NCI-H1694 treated with DMSO at 0.1 percent for 48 hours (cell line): ENCODE measurements at places on chromosomes 16 and 17.

DNA sequence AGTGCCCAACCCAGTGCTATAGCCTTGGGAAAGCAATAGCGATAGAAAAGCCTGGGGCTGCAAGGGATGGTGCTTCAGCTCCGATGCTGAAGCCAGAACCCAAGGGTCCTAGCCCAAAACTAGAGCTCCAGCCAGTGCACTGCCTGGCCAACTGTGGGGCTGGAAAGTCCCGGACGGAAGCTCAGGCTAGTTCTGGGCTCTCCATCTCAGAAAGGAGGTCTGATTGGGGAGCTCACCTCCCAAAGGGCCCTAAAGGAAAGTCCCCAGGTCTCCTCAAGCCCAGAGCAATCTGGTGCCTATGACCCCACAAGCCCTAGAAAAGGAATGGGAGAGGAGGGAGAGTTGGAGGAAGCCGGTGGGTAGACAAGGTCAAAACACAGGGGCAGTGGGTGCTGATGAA lies 2.0 kb upstream of the ABCC3 start:
- DNase-seq: no peak

- DNase-seq: no peak
These were observed 1245.8 kb downstream of the CDH11 start for GRCh38 chr16:63876103-63876502.

DNA sequence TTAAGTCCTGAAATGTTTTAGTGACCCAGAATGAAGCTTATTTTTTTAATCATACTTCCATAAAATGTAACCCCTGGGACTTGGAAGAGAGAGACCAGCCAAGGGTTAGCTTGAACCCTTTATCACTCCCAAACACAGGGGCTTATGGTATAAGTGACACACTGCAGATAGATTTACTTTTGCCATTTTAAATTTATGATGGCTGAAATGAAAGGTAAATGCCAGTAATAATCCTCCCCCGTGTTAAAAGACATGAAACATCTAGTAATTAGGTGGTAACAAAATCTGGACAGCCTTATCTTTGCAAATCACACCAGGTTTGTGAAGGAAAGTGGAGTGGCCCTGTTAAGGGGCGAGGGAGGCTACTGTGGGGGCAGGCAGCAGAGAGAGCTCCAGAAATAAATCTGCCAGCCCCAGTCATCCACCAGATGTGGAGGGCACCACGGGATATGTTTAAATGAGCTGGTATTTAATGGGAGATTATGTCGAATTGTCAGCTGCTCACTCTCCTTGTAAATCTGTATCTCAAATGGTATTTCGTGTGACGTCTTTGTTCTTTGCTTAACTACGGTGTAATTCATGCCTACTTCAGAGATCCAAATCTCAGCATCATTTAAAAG lies 326.5 kb downstream of the WWOX start:
- no peak for DNase-seq

DNA sequence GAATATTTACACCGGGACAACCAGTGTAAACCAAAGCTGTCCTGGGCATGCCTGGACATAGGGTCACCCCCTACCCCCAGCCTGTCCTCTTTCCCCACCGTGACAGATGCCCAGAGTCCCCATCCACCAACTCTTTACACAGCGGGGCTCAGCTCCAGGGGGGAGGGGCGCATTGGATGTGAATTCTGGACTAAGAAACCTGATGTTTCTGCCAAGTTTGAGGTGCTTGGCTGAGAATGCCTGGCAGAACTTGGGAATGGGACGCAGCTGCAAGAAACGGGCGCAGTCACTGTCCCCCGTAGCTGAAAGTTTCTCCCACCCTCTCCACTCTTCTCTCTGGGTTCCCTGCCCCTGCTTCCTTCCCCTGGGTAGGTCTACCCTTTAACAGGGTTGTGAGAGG lies 68.0 kb upstream of the CDC42EP4 start:
- DNase-seq: no peak

DNA sequence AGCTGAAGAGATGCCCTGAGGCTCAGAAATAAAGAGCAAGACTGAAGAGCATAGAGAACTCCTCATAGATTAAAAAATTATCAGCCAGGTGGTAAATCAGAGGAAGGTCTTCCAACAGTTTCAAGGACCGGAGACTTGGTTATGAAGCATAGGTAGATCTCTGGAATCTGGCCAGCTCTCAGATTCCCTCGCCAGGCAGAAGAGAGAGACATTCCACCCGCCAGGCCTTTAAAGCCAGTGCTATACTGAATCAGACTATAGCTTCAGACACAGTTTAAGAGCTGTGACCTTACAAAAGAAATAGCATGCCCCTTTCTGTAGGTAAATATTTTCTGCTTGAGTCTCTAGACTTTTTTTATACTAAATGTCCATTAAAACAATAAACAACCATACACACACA lies 70.3 kb downstream of the NFATC3 start:
- DNase-seq: no peak

DNA sequence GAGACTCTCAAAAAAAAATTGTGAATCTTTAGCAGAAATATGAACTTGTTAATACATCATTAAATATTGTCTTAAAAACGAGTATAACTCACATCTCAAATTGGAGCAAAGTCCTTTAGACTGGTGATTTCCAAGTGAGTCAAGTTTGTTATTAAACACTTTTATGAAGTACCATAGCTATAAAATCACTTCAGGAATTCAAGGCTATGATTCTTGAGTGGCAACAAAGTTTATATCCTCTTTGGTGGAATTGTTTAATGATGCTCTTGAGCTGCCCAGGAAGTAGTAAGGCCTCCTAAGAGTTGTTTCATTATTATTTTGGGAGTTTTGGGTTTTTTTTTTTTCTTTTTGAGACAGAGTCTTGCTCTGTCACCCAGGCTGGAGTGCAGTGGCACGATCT lies 16.7 kb upstream of the BLMH start:
- no peak for DNase-seq

GRCh38 chr17:6245301-6246177 lies 175.4 kb downstream of the WSCD1 start:
- DNase-seq: no peak
